ENCODE measurements at places on chromosomes 3 and 15.

DNA sequence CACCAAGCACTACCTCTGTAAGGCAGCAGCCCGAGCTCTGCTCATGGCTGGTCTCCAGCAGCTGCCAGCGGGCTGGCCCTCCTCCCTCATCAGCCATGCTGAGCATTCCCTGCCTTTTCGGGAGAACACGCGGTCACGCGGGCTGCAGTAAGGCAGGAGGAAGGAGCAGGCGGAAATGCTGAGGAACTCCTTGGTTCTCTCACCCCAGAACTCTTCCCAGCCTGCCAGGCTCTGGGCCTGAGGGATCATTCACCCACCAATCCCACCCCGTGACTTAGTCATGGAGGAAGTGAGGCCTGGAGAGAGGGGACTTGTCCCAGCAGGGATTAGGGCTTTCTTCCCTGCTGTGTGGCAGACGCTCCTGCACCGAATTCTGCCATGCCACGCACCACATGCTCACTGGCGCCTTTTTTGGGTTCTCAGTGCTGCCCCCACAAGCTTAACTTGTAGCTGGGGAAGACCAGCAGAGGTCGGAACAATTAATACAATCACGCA, 42.9 kb upstream of the RPL32 start:
- no peak for DNase-seq

DNA sequence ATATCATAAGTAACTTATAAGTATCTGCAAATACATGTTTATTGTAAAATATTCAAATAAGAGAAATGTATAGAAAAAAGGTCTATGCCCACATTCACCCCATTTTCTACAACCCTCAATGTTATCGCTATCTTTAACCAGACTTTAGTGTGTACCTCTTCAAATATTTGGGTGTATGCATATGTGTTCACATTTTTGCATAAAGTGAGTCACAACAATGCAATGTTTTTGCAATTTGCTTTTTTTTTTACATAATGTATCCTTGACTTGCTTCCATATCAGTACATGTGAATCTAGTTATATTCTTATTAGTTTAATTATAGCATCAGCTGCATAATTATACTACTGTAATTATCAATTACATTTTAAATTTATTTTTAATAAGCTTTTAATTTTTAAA, 117.3 kb upstream of the LYSMD4 start:
- no peak for DNase-seq

DNA sequence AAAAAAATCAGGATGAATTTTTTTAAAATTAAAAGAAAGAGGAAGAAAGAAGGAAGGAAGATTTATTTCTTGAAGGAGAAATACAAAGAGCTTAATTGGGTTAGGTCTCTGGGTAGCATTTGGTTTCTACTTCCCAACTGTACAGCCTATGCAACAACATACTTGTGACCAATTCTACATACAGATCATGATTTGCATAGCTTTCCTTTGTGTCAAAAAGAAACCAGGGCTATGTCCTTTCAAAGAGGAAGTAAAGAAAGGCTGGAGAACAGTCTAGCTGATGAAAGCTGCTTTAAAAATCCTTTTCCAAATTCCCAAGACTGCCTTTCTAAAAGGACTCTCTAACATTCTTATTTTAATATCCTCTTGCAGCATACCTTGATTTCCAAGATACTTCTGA, 6.1 kb upstream of the HGD start:
- no peak for DNase-seq

DNA sequence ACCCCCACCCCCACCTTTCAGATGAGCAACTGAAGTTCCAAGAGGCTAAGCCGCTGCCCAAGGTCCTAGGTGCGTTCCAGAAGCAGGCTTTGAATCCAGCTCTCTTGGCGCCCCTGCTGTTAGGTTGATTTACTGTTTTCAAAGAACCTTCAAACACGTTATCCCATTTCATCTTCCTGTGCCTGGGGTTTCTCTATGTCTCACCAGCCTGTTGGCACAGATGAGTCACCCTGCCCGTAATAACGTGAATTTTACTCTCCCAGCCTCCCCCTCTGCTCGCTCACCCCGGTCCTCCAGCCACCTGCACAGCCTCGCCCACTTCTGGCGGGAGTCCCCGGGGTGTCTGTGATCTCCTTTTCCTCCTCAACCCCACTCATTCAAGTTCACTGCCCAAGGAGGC, 13.0 kb upstream of the TSEN2 start:
- DNase-seq, result no peak

DNA sequence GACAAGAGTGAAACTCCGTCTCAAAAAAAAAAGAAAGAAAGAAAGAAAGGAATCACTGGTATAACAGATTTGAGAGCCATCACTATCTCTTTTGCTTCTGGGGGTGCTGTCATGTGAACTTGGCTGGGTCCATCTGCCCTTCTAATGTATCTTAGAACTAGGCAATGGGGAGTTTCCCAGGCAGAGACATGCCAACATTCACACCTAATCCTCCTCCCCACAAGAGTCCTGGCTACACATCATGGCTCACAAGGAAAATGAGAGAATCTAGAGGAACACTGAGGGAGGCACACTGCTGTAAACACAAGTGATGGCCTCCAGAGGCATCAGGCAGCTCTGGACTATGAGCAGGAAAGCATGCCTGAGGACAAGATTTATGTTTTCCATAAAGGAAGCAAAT, 67.8 kb upstream of the PPP2R3A start:
- DNase-seq, result no peak

GRCh38 chr15:90561344-90562244, 31.9 kb downstream of the CRTC3 start:
- DNase-seq, result peak; percentile 38

DNA sequence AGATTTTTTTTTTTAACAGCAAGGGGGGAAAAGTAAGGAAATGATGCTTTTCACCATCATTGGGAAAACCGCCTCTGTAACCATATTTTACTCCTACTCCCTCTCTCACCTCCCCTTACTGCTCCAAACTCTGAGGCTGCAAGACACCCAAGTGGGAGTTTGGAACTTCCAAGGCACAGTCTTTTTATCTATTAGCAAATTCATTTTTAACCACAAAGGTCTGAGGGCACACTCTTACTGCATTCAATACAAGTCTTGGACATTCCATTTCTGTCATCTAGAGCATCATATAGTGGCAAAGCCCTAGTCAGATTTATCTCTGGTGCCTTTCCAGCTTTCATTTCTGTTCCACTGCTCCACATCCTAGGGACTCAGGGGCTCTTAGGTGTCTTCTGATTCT, 13.2 kb downstream of the FAM162A start:
- no peak for DNase-seq

- DNase-seq, result no peak
Measured at GRCh38 chr3:18071833-18072232, 329.4 kb upstream of the TBC1D5 start.

DNA sequence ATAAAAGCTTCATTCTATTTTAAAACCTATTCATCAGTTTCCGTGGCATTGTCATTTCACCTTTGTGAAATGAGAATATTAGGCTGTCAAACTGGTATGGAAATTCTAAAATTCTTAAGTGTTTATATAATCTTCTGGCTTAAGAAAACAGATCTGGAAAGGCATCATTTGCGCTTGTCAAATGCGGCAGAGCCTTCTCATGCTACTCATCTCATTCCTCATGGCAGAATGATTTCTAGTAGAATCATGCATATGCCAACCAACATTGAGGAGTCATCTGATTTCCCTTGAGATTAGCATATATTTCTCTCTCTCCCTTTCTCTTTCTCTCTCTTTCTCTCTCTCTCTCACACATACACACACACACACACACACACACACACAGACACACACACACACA, 48.8 kb downstream of the STRIT1 start:
- no peak for DNase-seq

GRCh38 chr3:130117933-130118332, 36.3 kb downstream of the ALG1L2 start:
- no peak for DNase-seq

DNA sequence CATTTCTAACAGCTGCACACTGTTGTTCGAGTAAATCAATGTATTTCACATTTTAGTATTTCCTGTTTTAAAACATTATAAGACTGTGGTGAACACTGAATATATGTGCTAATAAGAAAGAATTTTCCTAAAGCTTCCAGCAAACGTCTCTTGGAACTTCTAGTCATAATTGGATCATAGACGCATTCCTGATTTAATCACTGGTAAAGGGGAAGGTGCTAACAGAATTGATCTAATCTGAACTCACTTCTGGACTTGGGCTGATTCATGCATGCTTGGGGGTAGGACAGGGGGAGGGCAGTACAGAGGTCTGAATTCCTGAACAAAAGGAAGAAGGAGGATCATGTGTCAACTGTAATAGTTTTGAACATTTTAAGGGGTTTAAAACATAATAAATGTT, 7.3 kb upstream of the LEKR1 start:
- no peak for DNase-seq

- DNase-seq, result no peak
Measured at GRCh38 chr3:64681827-64682226, 6.0 kb downstream of the ADAMTS9 start.

Data from GDM1 (cell line).